ENCODE measurements at places on chromosomes 4 and X.

DNA sequence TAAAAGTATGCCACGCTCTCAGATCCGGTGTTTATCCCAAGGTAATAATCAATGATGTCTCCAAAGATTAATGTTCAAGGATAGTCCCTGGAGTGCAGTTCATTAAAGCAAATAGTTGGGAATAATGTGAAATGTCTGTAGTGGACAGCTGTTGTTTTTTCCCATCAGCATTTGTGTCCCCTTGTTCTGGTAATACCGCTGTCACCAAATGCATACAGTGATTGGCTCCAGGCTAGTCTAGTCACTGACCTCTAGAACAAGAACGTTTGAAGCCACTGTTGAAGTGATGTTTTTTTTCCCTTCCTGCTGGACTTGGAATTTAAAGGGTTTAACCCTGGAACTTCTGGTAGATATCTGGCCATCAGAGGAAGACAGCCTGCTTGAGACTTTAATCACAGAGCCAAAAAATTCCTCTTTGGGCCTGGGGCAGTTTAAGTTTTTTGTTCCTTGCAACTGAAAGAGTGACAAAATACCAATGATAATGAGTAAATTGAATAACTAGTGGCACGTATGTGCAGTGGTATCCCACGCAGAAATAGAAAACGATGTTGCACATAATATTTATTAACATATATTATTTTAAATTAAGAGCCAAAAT lies 30.6 kb downstream of the HSD17B11 start:
- DNase-seq = no peak

- no peak for DNase-seq
Measured at GRCh38 chr4:19130866-19131265, 1109.3 kb upstream of the LCORL start.

- DNase-seq = no peak
Measured at GRCh38 chr4:159334461-159334860, 231.6 kb downstream of the RAPGEF2 start.

- DNase-seq = no peak
Measured at GRCh38 chr4:74873545-74874301, 59.2 kb upstream of the PARM1 start.

GRCh38 chr4:188403272-188403671 lies 264.0 kb downstream of the TRIML1 start:
- peak; percentile 14 for DNase-seq

DNA sequence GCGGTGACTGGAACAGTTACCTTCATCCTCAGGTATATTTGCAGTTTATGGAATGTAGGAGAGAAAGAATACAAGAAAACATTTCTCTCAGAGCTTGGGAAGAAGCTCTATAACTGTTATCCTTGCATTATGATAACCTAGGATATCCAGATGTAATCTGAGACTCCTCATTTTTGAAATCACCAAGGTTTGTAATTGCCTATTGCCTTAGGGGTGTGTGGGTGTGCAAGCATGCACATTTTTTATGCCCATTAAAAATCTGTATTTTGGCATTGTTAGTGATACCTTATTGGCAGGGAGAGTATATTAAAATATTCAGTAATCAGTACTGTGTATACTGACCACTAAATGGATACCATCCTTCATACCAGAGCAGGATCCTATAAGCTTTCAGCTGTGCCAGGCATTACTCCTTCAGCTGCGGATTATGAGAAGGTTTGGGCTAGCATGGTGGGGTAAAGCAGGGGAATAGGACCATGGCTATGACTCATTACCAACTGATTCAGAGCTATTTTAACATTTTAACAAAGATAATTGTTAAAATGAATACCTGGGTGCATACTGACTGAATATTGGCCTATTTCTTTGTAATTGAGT lies 8.3 kb downstream of the SEC24B start:
- DNase-seq = no peak

GRCh38 chrX:110015032-110015431 lies 12.1 kb downstream of the TMEM164 start:
- no peak for DNase-seq

- no peak for DNase-seq
Measured at GRCh38 chr4:26819478-26820095, 41.1 kb upstream of the STIM2 start.

DNA sequence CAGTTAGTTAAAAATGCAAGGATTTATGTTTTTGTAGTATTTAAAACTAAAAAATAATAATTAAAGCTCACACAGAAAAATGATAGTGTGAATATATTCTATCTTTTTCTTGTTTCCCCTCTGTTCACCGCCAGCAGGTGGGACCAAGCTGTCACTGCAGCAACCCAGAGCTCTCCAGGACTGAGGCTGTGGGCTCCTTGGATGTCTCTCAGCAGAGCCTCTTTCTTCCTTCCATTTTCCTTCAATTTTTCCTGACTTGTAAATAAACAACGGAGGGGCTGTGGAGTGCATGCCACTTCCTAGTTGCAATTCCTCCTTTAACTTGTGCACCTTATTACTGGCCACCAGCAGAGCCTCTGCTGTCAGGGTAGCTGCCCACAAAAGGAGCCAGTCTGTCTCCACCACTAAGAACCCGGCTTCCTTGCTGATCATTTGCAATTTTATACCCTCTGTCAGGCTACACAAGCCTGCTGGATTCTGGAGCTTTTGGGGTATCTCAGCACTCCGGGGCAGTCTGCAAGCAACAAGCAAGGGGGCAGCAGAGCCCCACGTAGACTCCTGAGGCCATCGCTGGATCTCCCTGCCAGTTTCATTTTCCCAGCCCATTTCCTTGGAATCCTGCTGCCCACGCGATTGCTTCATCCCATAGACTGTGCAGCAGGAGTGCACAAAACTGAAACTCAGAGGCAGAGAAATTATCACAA lies 1467.4 kb downstream of the C4orf33 start:
- DNase-seq = peak; percentile 8

- DNase-seq = no peak
Measured at GRCh38 chr4:14259936-14260335, 632.4 kb upstream of the BOD1L1 start.

- no peak for DNase-seq
Measured at GRCh38 chr4:153524682-153525081, 58.5 kb downstream of the TMEM131L start.

DNA sequence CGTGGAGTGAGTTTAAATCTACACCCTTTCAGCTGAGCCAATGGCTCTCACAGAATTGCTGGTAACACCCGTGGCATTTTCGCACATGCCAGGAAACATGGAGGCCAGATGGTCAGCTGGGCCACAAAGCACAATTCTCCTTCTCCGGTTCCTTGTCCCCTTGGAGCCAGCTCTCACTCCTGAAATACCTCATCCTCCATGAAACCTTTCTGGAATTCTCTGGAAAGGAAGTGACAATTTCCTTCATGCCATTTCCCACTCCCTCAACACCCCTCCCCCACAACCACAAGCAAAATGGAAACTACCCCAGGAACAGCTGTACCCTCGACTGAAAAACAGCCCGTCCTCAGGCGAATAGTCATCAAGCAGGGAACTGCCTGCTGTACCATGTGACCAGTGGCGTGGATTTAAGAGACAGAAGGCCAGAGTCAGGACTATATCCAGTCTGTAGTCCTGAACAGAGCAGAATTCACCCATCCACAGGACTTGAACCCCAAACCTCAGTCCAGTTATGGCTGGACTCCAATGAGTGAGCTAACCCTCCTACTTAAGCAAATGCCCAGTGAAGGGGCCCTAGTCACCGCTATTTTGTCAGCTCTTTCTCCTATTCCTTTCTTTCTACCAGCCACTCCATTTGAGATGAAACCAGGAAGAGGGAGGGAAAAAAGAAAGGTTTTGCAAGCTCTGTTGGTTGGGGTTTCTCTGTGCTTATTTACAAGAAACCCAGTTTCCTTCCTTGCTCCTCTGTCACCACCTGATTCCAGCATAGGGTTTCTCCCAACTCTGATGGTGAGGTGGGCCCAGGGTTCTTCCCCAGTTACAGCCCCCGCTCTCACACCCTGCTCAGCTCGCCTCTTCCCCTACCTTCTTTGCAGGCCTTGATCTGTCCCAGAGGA lies 24.5 kb downstream of the ELF4 start:
- peak; percentile 15 for DNase-seq

DNA sequence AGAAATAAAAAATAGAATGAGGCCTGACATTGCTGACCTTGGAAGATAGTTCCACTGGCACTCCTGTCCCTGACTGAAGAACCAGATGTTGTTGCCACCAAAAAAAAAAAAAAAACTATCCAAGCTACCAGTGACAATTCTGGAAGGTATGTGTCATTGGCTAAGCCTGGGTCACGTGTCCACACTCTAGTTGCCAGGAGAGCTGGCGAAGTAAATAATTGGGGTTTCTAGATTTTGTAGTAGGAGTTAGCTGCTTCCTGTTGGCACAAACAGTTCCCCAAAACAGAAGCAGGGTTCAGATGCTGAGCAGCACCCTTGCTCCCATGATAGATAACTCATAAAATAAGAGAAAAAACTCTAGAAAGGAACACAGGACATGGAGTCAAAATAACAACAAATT lies 20.5 kb downstream of the MND1 start:
- peak; percentile 11 for DNase-seq

DNA sequence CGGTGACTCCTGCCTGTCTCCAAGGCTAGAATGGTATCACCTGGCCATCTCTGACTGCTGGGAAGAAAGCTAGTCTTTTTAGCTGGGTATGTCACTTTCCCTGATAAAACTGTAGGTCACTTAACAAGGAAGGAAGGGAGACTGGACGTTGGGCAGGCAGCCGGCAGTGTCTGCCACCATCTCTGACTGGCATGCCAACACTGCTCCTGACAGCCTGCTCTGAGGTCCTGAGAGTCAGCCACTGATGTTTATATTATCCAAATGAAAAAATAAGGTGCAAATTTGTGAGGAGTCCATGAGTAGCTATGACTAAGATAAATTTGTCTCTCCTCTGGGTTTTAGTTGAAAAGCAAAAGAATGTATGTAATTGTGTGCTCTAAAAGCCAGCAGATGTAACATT lies 77.2 kb downstream of the SNX25 start:
- no peak for DNase-seq

DNA sequence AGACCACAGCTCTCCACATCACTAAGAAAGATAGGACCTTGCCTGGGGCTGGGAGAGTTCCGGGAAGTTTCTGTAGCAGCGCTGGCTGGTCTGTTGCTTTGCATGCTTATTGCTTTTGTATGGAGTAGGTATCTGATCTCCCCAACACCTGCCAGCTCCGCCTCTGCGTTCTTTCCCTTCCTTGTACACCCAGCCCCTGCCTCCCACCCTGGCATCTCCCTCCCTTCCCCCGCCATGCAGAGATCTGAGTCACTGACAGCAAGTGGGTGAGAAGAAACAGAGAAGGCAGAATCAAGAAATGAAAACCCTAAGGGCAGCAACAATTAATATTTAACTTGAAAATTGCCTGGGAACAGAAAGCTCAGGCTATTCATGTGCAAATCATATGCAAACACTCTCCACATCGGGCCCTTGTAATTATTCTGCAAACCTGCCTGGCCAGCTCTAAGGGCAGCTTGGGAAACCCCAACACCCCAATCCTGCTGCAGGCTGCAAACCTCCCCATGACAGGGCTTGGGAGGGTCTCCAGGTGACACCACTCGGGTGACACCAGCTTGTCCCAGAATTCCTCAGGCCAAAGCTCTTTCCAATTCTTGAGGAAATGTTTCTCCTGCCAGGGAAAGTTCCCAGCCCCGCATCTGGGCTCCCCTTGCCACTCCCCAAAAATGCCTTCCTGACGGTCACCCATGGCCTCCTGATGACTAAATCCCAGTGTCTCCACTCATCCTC lies 257.2 kb downstream of the FBXW7 start:
- DNase-seq = no peak

GRCh38 chr4:128600996-128601871 lies 208.3 kb upstream of the JADE1 start:
- peak; percentile 57 for DNase-seq

DNA sequence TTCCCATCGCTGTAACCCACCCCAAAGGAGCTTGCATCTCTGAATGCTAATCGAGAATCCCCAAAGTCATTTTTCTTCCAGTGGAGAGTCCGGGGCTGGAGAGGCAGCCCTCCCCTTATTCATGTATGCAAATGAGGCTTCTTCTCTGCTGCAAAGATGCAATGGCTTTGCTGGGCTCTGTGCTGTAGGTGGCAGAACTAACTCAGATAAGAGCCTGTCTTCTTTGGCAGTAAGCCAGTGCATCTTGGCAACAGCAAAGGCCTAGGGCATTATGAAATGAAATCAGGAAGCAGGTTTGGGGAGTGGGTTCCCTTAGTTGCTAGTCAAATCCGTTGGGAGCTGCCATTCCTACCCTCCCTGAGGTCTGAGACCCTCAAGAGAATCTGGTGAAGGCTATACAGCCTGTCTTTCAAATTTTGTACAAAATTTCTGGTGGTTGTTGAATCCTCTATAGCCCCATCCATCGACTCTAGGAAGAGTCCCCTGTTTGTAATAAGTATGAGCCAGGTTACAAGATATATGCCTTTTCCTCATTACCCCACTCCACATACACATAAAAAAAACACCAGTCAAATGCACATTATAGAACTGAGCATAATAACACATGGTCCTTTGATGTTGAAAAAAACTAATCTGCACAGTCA lies 290.6 kb upstream of the TAPT1 start:
- DNase-seq = peak; percentile 65

- DNase-seq = peak; percentile 75
Measured at GRCh38 chr4:52659722-52660261, 691 bp upstream of the USP46 start.

DNA sequence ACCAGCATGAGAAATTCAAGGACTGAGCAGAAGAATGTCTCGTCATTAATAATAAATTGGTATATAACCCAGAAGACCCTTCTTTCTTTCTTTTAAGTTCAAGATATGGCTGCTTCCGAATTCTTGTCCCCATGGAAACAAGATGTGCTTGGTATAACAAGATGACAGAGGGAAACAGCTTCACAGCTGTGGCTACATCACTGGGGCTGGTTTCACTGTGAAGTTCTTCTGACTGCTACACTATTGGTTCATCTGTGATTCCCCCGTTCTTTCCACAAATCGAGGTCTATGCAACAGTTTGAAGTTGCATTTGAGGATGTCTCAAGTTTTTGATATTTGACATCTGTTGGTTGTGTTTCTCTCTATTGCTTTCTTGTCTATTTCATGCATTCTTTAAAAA lies 12.3 kb upstream of the DTHD1 start:
- DNase-seq = no peak

- peak; percentile 22 for DNase-seq
Measured at GRCh38 chr4:122963216-122963615, 40.8 kb upstream of the NUDT6 start.

All from AG20443 (cell line).